CD4-positive, alpha-beta T cell treated with Interleukin-15 for 4 hours (primary cell): ENCODE measurements at places on chromosomes 1 and 21.

GRCh38 chr1:58981392-58981791, 197.5 kb upstream of the JUN start:
- DNase-seq = no peak

DNA sequence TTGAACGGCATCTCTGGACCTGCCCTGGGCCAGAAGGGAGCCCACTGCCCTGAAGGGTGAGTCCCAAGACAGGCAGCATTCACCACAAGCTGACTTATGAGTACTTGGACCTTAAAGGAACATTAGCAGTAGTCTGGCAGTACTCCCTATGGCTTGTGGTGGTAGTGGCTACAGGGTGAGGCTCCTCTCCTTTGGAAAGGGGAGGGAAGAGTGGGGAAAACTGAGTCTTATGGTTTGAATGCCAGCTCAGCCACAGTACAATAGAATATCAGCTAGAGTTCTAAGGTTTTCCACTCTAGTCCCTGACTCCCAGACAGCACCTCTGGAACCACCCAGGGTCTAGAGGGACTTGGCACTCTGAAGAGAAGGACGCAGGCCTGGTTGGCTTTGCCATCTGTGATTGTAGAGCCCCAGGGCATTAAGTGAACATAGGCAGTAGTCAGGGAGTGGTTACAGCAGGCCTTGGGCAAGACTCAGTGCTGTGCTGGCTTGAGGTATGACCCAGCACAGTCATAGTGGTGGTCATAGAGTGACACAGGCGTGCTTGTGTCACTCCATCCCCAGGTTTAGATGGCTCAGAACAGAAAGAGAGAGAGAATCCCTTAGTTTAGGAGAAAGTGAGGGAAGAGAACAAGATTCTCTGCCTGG, 31.0 kb downstream of the CD53 start:
- no peak for DNase-seq

- DNase-seq = no peak
Observed at GRCh38 chr1:245207056-245207638, 52.4 kb downstream of the KIF26B start.

DNA sequence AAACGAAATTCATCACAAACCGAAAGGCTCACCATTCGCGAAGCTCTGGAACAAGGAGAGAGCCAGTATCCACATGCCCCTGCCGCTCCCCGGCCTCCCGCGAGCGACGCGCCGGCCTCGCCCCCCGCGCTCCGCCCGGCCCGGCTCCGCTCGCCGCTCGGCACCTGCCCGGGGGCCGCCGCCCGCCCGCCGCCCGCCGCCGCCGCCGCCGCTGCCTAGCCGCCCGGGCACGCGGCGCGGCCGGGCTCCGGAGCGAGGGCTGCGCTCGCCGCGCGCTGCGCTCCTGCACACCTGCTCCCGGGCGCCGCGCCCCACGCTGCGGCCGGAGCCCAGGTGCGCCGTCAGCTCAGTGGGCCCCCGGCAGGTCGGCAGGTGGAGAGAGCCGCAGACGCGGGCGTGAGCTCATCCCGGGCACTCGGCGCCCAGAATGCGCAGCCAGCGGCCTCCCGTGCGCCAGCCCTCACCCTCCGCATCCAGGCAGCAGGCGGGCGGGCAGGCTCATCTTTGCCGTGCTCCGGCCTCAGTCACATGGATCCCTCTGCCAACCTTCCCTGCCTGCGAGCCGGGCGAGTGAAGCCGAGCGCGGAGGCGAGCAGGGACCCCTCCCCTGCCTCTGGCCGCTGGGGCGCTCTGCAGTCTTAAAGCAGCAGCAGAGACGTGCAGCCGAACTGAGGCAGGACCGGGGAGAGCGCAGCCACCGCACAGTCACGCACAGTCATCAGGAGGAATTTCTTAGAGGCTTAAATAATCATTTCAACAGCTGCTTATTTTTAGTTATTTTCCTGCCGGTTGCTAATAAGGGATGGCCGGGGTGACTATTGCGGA, at the start of gene DSCAM:
Gene DSCAM (minus strand): TSS at position 572 of the 825 bp plus-strand sequence. CDS start 497 bp downstream, at position 75.
- no peak for DNase-seq

- no peak for DNase-seq
Observed at GRCh38 chr1:220164517-220164916, 70.6 kb downstream of the IARS2 start.

DNA sequence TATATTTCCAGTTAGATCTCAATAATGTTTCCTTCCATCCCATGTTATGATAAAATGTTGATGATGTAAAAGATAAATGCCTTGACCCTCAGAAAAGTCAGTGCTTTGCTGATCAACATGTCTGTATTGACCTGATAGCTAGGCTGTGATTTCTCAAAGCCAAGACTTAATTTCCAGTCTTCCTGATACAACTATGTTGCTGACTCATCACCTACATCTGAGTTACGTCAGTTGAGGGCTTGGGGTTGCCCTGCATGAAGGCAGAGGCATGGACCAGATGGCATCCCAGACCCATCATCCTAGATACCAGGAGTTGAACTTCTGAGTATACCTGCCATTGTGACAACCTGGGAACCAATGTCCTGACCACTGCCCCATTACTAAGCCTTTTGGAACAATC, 4.8 kb downstream of the LCE1D start:
- no peak for DNase-seq

DNA sequence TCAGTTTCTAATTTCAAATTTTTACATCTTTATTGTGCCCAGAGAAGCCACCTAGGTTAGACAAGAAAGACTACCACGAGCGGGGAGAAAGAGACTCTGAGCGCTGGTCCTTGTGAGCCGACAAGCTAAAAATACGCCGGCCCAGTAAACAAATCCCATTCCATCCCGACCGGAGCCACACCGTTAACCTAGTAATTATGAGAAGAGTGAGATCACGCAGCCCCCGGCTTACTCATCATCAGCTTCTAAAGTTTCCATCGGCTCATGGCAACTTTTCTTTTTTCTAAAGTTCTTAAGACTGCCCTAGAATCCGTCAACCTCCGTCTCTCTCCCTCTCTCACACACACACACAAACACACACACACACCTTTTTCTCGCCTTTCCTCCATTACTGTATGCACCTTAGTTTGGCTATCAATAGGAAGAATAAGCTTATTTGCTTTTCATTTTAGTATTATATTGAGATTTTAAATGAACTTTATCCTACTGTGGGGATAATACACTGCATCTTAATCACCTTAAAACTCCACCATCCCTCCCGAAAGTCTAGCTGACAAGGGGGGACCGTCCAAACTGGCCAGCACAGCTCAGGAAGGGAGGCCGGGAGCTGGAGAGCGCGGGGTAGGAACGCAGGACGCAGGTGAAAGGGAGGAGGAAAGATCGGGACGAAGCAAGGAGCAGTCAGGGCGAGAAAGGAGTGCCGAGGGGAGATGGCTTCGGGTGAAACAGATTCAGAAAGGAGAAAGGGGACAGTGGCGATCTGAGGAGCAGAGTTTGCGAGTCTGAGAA, 728 bp downstream of the OTUD7B start:
- peak; percentile 41 for DNase-seq

- no peak for DNase-seq
Observed at GRCh38 chr1:74363220-74363619, 128.0 kb downstream of the TNNI3K start.

GRCh38 chr1:46645815-46646214, 22.3 kb downstream of the ATPAF1 start:
- no peak for DNase-seq

DNA sequence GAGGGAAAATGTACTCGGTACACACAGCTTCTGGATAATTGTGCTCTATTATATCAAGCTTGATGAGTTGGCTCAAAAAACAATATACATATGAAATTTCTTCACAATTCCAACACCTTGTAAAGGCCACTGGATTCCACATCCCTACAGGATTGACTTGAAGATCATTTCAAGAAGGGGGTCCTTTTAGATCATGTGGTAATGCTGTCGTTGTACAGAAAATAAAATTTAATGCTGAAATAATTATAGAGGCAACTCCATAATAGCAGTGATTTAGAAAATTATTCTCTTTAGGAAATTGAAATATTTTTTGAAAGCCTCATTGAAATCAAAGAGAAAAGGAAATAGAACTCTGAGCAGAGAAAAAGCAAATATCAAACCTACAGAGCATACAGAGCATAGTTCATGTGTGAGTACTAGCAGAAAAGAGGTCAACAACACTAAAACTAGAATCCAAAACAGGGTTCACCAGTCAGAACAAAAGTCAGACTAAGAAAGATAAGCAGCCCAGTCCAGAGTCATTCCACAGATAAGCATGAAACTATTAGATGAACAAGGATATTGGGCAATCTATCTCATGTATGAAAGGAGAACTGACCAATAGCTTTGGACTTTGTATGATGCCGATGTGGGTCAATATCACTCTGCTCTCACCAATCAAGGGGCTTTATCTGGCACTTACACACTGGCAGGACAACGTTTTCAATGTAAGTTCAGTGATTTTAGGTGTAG, 79.5 kb upstream of the PALMD start:
- no peak for DNase-seq

DNA sequence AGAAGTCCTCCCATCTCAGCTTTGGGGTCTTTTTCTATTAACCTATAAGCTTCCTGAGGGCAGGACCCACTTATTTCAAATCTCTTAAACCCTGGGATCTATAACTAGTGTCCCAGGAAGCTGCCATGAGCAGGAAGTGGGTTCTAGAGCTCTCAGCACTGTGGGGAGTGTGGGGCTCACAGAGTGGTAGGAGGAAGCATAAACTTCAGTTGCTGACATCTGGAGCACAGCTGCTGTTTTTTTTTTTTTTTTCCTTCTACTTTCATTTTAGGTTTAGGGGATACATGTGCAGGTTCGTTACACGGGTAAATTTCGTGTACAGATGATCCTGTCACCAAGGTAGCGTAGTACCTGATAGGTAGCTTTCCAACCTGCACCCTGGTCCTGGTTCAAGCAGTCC, 59.3 kb downstream of the AK4 start:
- no peak for DNase-seq

DNA sequence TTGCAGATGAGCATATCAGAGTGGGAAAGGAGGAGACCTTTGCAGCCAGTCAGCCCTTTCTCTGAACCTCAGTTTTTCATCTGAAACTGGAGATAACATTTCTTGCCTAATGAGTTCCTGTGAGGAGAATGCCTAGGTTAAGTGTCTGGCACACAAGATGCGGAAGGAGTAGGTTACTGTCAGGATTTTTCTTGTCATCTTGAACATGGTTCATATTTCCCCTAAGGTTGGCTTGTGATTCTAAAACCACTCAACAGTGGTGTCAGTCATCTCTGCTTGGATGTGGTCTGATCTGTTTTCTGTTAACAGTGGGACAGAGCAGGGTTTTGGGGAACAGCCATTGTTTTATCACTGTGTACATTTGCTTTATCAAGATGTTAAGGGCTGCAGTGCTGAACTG, 70.6 kb downstream of the TGFB2 start:
- no peak for DNase-seq

DNA sequence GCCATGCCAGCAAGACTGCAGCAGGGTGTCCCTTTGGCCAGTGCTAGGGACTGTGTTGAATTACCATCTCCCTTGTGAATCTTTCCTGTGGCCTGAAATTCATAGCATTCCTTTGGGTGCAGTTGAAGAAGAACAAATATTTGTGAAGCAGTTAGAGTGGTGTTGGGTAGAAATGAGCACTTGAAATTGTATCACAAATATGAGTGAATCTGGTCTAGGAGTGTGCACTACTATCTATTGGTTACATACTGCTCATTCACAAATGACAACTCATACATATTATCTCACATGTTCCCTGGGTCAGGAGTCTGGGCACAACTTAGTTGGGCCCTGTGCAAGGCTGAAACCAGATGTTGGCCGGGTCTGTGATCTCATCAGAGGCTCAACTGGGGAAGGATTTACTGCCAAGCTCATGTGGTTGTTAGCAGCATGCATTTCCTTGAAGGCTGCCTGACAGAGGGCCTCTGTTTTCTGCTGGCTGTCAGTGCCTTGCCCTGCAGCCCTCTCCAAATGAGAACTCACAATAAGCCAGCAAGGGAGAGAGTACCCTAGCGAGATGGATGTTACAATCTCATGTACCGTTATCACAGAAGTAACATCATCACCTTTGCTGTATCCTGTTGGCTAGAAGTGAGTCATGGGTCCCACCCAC, 23.8 kb downstream of the AJAP1 start:
- DNase-seq = no peak

- DNase-seq = no peak
Observed at GRCh38 chr1:106439475-106439874, 617.0 kb upstream of the PRMT6 start.

- no peak for DNase-seq
Observed at GRCh38 chr1:61266738-61267137, 184.4 kb downstream of the NFIA start.

- no peak for DNase-seq
Observed at GRCh38 chr1:4140241-4140640, 240.2 kb upstream of the C1orf174 start.

GRCh38 chr1:201184307-201185122, 6.1 kb upstream of the IGFN1 start:
- no peak for DNase-seq

DNA sequence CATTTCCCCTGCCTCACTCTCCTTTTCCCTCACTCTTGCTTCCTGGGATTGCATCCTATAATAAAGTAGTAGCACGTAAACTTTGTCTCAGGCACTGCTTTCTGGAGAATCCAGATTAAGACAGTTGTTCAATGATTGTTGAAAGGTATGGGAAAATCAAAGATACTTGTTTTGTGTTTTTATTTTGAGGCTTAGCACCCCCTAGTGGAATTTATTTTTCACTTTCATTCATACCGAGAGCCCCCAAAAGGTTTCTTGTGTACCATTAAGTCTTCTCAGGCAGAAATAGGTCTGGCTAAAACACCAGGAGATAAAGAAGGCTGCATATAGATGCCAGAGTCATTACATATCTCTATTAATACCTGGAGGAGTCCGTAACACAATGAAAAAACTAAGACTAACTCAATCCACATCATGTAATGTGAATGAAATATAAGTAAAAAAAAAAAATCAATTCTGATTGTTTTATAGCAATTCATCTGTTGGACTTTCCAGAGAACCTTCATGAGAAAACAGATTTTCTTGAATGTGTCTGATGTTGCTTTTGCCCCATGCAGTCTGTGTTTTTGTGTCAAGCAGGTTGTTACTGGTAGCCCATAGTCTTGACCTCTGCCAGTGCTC, 103.5 kb downstream of the RPE65 start:
- no peak for DNase-seq

- no peak for DNase-seq
Observed at GRCh38 chr1:178931858-178932551, 61.1 kb upstream of the ANGPTL1 start.

DNA sequence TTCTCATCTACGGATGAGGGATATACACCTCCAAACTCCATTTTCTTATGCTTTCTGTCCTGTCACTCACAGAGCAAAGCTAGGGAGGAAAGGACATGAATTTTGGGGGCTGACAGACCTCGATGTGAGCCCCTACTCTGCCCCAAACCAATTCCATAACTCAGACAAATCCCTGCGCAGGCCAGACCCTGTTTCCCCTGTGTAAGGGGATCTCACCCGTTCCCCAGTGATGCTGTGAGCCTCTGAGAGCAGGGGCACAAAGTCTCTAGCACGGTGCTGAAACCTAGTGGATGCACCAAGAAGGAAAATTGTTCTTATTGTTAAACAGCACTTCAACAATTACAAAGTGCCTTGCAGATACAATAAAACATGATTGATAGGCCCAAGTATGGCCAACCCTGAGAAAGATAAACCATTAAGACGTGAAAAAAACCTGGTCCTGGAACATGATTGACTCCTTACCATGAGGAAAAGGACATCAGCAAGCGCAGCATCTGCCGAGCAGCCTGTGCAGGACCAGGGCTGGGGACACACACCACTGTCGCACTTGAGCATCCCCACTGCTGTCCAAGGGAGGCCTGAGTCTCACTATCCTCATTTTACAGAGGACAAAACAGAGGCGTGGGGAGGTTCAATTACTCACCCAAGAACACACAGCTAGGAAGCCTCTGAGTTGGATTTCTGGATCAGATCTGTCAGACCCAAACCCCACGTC, 137.8 kb downstream of the GLIS1 start:
- no peak for DNase-seq
